ENCODE measurements at places on chromosomes 12 and 14.

- DNase-seq: no peak
Observed at GRCh38 chr12:6352193-6353173, 10.6 kb upstream of the TNFRSF1A start.

DNA sequence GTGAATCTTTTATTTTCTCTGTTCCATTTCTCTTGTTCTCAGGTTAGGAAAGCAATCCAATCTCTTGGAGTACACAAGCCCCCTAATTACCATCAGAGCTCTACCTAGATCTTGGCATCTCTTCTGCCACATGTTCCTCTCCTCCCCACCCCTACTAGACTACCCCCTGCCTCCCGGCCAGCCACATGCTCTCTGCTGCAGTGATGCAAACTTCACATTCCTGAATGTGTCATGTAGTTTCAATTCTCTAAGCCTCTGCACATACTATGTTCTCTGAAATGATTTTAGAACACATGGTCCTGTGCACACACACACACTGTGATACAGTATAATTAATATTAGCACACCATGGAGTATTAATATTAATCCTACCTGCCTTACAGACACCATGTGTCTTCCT is 104.6 kb downstream of the EFCAB11 start:
- no peak for DNase-seq

GRCh38 chr14:61229981-61230380 is 51.2 kb downstream of the TMEM30B start:
- no peak for DNase-seq

- DNase-seq: peak; percentile 74
Observed at GRCh38 chr12:48165089-48165981, 8.0 kb upstream of the ASB8 start.

DNA sequence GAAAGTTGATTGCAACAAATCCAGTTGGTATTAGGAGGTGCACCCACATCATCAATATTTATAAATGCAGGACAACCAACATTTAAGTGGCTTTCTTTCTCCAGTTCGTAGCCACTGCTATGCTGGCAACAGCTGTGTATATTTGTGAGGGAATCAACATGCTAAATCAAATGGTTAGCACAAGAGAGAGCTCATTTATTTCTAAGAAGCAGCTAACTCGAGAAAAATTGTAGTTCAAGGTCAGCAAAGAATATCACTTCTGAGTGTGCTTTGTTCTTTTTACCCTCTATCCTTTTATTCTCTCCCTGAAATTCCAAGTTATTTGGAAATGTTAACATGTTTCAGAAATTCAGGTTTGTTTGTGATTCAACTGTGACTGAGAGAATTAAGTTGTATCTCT is 137.3 kb downstream of the NAV3 start:
- DNase-seq: no peak

DNA sequence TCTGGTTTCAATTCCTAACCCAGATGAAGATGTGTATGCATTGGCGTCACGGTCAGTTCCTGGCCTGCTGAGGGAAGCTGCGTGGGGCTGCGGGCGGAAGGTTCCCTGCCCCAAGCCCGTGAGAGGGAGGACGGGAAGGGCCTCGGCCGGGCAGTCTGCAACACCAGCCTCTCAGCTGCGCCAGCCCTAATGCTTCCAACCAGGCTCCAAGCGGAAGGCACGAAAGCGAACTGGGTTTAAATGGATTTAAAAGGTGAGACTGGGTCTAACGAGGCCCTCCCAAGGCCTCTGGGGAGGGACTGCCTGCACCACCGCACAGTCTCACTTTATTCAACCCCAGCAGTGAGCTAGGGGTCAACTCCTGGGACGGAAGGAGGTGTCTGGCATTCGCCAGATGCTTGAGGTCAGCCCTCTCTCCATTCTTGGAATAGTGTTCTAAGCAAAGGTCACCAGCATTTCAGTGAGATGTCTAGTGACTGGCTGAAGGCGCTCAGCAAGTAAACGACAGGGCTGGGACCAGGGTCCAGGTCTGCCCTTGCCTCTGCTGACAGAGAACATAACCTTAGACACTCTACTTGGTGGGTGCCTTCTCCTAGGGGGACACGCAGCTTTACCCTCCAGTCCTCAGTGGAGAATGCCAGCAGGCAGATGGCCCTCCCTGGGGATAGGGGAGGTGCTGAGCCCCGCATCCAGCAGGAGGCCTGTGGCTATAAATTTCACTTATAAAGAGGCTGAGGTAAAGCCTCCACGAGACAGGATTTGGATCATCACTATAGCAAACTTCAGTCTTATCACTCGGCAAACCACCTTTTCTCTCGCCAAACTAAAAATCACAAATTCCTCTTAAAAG is 92.2 kb downstream of the PIWIL1 start:
- no peak for DNase-seq

DNA sequence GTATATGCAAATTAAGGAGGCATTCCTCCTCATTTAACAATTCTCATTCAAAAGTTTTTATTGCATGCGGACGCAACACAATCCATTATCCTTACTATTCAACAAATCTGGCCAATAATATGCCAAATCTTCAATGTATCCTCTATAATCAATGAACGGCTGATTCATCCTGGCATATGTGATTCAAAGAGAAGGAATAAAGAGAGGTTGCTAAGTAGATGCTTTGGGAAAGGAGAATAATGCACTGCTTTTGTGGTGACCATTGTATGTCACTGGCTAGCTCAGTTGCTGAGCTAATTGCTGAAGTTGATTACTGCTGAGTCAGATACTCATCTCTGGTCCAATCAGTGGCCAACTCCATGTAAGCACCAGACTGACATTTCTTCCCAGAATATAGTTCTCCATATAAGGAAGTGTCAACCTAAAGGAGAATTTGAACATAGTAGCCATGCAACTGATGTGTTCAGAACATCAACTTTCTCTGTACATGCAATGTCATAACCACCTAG is 148.0 kb downstream of the PDZRN4 start:
- no peak for DNase-seq

- peak; percentile 69 for DNase-seq
Observed at GRCh38 chr12:10190558-10191388, 11.9 kb downstream of the TMEM52B start.

DNA sequence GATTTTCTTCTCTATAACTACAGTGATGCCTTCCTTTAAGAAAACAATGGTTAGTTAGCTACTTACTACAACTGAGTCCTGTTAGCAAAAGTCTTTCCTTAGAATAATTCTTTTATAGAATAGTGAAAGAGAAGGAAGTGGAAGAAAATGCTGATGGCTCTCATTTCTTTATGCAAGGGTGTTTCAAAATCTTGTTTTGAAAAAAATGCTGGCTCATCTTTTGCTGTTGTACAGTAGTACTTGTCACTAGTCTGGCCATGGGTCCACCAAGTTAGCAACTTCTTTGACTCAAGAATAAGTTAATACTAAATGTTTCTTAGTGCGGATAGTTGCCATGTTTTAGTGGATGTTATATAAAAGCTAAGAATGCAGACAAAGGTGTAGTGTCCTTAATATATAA is 225.4 kb downstream of the PTPRO start:
- no peak for DNase-seq

DNA sequence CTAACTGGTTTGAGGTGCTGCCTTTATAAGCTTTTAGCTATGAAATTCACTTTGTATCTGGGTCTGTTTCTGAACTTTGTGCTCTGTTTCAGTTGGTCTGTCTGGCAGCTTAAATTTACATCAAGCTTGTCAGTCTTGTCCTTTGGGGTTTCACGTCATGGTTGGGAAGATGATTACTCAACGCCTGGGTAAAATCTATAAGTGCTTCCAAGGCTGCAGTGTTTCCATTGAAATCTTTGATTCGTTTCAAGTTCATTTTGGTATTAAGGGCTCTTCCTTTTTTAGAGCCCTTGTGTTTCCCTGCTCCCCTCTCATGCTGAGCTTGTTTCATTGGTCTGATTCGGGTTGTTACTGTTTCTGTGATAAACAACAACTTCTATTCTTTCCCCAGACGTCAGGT is 58.2 kb downstream of the FBXW8 start:
- no peak for DNase-seq

DNA sequence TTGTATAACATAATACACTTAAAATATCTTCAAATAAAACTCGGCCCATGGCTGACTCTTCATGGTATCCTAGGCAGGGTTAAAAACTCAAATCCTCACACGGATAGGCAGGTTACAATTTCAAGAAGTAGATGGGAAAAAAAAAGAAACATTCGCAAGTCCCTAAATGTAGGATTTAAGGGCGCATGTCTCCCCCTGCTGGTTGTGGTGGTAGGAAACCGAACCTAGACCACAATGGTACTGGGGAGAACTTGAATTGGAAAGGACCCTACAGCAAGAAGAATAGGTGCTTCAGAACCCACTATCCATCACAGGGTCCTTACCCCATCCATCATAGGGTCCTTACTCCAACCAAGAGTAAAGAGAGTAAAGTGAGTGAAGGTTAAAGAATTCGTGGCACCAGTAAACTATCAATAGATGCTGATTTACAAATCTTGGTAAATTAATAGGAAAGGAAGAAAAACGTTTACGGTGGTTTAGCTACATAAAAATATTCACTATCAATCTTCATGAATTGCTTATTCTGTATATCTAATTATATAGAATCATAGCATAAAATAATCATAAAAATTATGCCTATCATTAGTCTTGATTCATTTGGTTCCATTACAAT is 3.3 kb upstream of the CIPC start:
- peak; percentile 81 for DNase-seq

DNA sequence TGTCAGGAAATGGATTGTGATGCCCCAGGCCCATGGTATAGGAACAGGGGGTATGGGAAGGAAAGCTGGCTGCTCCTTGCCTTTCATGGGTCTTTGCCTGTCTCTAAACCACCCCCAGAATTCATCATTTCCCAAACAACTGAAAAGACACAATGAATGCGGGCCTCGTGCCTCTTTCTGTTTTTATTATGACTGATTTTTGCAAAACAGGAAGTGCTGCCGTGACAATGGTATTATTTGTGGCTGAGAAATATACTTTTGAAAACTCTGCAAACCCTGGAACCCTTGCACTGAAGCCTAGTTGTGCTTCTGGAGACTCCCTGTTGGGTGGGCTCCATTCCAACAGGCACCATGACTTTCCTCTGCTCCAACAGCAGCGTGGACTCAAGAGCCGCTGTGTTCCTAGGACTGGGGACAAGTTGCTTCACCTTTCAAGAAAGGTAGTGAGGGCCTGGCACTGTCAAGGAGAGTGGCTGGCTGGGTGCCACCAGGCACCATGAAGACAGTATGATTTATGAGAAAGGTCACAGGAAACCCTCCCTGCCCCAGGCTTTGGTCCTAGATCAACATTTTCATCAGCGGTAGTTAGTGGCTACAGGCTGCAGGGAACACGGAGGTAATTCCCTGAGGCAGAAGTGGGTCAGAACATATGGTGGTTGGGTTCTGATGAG is 4.8 kb upstream of the DGLUCY start:
- peak; percentile 55 for DNase-seq

- DNase-seq: no peak
Observed at GRCh38 chr12:116071555-116072230, 205.8 kb downstream of the MED13L start.

DNA sequence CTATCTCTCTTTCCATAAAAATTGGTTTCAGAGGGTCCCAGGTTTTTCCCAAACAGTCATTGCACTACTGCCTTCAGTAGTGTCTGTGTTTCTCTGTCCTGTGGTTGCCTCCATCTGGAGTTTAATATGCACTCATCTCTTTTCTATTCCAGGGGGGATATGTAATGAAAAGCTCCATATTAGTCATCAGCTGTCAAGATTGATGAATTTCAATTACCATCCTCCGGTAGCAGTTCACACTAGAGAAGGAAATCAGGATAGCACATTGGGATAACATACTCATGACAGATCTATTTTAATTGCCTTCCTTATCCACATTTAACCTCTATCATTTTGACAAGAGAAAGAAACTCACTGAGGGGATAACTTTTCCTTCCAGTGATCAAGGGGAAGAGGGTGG is 589.0 kb upstream of the SEL1L start:
- DNase-seq: no peak

DNA sequence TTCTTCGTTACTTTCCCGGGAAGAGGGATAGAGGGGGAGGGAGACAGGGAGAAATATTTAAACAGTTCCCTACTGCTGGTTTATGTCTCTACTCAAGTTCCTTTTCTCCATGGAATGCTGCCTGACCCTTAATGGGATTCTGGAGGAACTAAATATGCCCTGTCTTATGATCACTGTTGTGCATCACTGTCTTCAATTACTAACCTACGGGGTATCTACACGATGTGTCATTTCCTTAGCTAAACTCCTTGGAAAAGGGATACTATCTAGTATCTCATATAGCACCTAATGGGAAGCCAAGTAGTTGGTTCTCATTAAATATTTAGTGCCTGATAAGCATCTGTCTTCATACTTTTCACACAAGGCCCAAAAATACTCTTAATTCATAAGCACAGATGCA is 37.5 kb upstream of the FBLN5 start:
- no peak for DNase-seq

DNA sequence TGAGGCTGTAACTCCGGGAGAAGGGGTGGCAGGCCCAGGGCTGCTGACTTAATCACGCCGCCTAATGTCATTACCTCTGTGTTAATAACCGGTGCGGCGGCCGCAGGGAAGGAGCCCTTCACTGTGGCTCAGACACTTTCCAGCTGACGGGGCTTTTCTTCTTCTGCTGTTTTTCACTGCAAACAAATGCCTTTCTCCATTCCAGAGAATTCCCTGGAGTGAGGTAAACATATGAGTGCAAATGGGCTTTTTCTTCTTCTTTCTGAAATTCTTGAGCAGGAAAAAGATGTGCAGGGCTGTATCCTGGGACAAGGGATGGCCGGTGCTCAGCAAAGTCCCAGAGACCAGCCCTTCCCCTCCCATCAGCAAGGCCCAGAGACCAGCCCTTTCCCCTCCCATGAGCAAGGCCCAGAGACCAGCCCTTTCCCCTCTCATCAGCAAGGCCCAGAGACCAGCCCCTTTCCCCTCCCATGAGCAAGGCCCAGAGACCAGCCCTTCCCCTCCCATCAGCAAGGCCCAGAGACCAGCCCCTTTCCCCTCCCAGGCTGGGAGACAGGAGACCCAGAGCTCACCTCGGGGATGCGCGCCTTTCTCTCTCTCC is 33.4 kb upstream of the FAM181A start:
- DNase-seq: no peak

DNA sequence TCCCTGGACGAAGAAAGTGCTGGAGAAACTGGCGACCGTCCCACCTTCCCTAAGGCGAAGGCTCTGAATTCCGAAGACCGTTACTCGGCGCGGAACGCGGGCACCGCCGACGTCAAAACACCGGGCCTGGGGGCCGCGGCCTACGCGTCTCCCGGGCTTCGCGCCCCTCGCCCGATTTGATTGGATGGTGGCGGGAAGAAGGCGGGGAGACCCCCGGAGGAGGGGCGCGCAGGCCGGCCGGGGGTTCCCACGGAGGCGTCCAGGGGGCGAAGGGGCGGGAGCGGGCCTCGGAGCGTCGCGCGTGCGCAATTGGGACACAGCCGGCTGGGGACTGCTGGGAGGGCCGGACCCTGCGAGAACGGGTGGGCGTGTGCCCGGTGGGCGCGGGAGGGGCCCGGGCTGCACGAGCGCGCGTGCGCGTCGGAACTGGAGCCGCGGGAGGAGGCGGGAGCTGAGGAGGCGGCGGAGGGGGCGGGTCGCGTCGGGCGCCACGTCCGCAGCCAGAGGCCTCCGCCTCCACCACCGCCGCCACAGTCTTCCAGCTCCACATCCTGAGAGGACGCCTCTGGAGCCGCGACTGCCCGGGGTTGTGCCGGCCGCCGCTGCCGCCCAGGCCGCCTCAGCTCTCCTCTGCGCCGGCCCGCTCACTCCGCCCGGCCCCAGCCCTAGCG is at the start of gene TMEM263:
Gene TMEM263, plus strand, starts transcription at position 531 of the 671 bp plus-strand sequence. CDS start 11,210 bp downstream, outside the sequence.
- peak; percentile 95 for DNase-seq

Data from CD4-positive, alpha-beta T cell treated with Interleukin-2 at 100 ng/mL for 4 hours (primary cell).